ENCODE measurements at places on chromosomes 1 and 21.
A peak's percentile ranks its signal among the peaks of the same experiment; 100 is the strongest.

GRCh38 chr1:234970401-234970730, 158.3 kb downstream of the TOMM20 start:
- no peak for DNase-seq

GRCh38 chr1:228145463-228146416, 4.0 kb upstream of the GJC2 start:
- no peak for DNase-seq

- no peak for DNase-seq
These were observed 134.5 kb downstream of the PTPN14 start for GRCh38 chr1:214416858-214417257.

- DNase-seq = no peak
These were observed 30.0 kb upstream of the RRP15 start for GRCh38 chr1:218255090-218255489.

DNA sequence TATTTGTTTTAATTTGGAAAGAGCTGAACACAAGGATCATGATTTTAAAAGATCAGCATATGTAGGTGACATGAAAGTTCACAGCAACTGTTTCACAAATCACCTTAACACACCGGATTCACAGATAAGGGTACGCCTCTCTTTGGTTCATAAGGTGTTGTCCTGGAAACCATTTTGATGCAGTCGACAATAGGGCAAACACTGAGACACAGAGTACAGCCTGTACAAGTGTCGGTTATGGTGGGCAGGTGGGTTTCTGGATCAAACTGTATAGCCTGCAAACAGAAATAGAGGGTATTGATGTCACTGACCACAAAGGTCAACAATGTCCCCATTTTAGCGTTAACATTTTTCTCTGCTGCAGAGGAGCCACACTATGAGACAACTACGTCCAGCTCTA, 357.3 kb downstream of the PTBP2 start:
- DNase-seq = no peak

DNA sequence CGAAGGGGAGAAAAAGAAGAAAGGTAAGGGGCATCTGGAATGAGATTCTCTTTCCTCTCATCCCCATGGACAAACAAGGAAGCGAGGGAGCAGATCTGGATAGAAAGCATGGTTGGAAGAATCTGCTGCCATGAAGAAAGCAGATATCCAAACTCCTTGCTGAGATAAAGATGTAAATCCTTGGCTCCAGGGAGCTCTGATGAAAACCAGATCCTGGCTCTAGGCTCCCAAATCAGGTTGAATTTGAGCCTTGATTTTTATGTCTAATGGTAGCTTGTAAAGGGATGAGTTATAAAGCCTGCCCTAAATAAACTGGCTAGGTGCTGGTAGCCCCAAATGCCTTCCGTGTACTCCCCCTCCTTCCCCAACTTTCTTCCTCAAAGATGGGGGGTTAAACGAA, 64.1 kb upstream of the LAX1 start:
- no peak for DNase-seq

GRCh38 chr1:193634470-193634869, 448.1 kb upstream of the B3GALT2 start:
- peak; percentile 21 for DNase-seq

DNA sequence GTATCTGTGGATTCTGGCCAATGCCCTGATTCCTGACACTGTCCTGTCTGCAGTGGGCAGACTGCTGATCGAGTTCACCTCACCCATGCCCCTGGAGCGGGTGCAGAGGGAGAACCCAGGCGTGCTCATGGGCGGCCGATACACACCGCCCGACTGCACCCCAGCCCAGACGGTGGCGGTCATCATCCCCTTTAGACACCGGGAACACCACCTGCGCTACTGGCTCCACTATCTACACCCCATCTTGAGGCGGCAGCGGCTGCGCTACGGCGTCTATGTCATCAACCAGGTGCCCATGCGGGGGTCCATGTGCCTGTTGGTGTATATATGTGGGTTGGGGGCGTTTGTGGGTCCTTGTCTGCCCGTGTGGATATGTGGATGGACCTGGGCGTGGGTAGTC, 2.6 kb downstream of the B4GALT2 start:
- DNase-seq = no peak

GRCh38 chr1:191675856-191676783, 482.1 kb upstream of the RGS18 start:
- DNase-seq = no peak

GRCh38 chr1:174008269-174008668, 13.9 kb downstream of the RC3H1 start:
- DNase-seq = peak; percentile 49

DNA sequence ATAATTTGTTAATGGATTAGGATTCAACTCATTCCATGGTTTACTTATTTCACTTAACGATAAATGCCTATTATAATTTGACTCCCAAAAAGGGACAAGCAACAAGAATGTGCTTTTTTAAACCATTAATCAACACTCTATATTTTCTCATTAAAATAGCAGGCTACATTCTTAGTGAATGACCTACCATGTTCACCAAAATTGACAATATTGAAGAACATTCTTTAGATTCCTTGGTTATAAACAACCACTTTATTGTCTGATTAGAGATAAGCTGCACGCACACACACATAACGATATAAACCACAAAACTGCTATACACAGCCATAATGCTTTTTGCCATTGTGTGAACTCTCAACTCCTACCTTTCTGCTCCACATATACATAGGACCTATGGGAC, 75.4 kb upstream of the LRRC7 start:
- DNase-seq = no peak

- DNase-seq = peak; percentile 30
These were observed 179.1 kb downstream of the PSMG1 start for GRCh38 chr21:39003982-39004633.

- no peak for DNase-seq
These were observed 33.5 kb downstream of the NEK2 start for GRCh38 chr1:211641942-211642341.

- DNase-seq = no peak
These were observed 40.8 kb downstream of the HSD3B1 start for GRCh38 chr1:119547805-119548204.

DNA sequence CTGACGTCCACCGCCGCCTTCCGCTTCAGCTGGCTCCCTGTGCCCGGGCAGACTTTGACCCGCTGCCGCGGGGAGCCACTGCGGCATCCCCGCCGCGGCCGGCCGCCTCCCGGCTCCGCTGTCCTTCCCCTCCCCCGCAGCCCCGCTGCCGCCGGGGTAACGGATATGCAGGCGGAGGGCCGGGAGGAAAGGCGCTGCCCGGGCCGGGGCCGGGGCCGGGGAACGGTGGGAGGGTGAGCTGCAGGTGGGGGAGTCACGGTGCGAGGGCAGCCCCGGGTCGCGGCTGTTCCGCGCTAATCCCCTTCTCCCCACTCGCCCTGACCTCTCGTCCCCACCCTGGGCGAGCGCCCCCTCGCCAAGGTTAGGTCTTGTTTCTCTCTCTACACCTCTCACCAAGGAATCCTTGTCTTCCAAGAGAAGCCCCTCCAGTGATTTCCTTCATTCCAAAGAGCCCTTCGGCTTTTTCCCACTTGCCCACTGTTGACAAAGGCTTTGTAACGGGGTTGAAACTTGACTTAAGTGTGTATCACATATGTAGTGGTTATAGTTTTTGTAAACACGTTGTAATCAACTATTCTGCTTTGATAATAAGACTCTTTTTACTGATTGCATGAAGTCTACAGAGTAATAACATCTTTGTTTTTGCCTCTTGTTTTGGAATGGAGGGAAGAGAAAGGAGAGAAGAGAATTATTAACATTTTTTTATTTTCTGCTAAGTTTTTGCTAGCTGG, 669 bp downstream of the XPR1 start:
- no peak for DNase-seq

DNA sequence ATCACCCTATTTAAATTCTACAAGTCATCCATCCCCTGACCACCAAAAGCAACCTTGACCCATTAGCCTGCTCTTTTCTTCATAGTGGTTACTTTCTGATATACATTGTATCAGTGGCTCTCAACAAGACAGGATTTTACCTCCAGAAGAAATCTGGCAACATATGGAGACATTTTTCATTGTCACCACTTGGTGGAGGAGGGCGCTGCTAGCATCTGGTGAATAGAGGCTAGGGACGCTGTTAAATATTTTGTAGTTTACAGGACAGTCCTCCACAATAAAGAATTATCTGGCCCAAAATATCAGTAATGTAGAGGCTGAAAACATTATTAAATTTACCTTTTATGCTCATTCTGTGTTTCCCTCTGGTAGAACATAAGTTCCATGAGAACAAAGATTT, 6.1 kb downstream of the HSPA13 start:
- peak; percentile 6 for DNase-seq

GRCh38 chr1:107936498-107937481, 28.2 kb downstream of the VAV3 start:
- DNase-seq = peak; percentile 93

- no peak for DNase-seq
These were observed 45.3 kb upstream of the ITPKB start for GRCh38 chr1:226784081-226785049.

DNA sequence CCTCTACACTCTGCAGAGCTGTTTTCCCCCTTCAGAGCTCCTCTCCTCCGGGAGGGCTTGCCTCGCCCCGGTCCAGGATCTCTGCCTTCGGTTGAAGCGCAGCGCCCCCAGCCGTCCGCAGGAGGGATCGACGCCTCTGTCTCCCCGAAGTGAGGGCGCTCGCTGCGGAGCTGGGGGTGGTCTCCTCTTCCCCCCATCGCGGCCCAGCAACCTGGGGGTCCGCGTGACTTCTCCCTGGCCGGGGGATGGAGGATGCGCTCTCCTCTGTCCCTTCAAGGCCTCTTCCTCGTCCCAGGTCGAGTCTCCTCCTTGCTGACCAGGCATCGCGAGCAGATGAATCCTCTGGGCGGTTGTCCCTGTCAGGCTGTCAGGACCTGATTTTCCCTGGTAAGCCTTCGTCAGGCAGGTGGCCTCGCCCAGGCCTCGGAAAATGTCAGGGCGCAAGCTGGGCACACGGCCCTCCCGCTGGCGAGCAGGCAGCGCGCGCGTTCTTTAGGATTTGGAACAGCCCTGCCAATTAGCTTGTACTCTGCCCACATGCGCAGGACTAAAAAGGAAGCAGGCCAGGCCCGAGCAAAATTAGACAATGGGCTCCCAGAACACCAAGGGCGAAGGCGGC, 90.5 kb downstream of the EDEM3 start:
- peak; percentile 64 for DNase-seq

DNA sequence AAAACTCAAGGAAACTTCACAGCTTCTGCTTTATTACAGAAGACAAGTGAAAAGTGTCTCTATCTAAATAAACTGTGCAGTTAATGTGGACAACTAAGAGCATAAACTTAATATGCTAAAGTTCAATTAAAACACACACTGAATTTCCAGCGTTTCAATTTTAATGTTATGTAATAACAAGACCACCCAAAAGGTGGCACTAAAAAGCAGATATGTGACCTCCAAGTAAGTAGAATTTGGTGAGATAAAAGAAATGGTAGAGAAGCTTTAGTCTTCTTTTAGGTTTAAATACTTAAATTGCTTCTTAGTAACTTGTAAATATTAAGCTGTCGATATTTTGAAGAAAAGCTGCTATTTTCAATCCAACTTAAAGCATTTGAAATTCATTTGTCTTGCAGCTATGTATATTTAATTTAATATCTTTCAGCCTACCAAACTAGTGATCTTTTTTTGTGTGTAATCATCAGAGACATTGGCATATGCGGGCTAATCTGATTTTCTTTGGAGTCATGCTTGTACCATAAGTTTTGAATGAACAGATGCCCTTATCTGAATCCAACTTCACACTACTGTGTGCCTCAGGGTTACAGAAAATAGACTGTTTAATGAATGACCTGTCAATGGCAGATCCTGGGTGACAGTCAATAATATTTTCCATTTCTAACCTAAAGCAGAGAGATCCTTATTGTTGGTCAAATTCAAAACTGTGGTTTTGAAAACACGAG, 36.5 kb upstream of the ADAMTS1 start:
- peak; percentile 26 for DNase-seq

DNA sequence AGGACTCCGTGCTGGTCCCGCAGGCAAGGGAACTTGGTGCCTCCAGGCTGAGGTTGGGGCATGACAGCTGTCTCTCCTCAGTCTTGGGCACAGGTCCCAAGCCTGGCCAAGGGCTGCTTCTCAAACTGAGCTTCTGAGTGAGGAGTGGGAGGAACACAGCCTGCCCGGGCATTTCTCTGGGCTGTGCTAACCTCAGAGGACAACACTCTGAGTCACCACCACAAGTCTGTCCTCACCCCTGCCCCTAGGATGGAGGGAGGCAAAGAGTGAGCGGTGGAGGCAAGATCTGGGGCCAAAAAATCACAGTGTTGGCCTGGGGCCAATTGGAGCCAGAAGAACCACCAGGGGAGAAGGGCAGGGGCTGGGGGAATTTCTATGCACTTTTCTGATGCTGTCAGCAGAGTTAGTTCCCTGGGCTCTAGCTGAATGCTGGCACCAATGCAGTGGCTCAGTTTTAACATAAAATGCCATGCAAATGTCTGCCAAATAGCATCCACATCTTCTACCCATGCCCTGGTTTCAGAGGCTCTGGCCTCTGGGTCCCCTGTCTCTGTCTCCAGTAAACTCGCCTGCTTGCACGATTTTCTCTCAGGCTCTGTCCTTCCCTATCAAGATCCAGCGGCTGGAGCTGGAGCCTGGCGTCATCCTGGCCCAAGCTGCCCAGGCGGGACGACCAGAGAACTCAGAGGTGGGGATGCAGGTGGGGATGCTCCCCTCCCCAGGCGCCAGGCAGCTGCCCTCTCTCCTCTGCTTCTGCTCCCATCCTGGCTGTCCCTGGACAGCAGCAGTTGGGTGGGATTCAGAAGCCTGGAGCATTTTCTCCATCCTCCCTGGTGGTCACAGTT, 11.0 kb upstream of the CDK18 start:
- DNase-seq = peak; percentile 70

GRCh38 chr1:91864017-91864700, 21.8 kb downstream of the TGFBR3 start:
- peak; percentile 26 for DNase-seq

- DNase-seq = no peak
These were observed 30.5 kb downstream of the SIM2 start for GRCh38 chr21:36729310-36729970.

DNA sequence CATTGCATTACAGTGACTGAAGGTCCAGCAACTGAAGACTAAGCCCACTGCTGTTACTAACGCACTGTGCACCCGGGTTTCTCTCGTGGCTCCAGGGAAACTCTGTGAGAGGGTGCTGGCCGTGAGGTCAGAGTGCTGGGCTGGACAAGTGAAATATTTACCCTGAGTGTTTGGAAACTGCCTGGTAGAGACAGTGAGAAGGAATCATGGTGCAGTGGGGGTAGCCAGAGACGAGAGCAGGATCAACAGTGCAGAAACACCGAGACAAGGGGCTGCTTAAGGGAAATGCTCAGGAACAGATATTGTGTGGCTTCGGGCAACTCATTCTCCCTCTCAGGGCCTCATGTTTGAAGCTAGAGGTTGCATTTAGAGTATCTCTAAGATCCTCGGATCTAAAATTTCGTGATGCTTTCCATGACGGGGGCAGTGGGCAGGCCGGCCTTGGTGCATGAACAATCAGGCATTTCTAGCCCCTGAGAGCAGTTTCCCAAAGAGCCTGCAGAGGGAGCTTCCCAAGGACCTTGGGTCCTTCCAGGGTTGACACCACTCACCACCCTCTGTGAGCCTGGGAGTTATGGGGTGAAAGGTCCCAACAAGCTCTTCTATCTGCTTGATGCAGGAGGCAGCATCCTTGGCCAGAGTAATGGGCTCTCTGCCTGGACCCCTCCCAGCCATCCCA, 9.7 kb downstream of the CD2 start:
- DNase-seq = peak; percentile 52

GRCh38 chr1:64110924-64111777, 92.3 kb upstream of the UBE2U start:
- no peak for DNase-seq

GRCh38 chr1:150282558-150282958, 204 bp downstream of the CIART start:
- DNase-seq = no peak
